Globus pallidus (tissue), 1 donor: ENCODE measurements at places on chromosomes 16 and 17.
A peak's percentile ranks its signal among the peaks of the same experiment; 100 is the strongest.

DNA sequence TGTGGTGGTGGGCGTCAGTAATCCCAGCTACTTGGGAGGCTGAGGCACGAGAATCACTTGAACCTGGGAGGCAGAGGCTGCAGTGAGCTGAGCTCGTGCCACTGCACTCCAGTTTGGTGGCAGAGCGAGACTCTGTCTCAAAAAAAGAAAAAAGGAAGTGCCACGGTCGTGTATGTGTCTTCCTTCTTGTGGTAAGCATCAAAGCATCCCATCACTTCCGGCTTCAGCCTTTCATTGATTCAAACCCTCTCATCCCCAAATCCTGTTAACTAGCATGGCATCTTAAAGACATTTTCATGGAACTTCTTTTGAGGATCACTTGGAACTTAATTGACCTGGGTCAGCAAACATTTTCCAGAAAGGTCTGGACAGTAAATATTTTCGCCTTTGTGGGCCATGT is 126.2 kb downstream of the CPPED1 start:
- DNase-seq, result no peak

- no peak for DNase-seq
Observed at GRCh38 chr17:81870981-81871386, at the start of gene ARHGDIA. TSS of gene ARHGDIA (minus strand) at chr17:81871337. CDS start at chr17:81869930, 1,407 bp downstream.

- no peak for DNase-seq
Observed at GRCh38 chr16:77273815-77274214, 74.6 kb downstream of the SYCE1L start.

- no peak for DNase-seq
Observed at GRCh38 chr16:48546774-48547173, 63.2 kb downstream of the N4BP1 start.

DNA sequence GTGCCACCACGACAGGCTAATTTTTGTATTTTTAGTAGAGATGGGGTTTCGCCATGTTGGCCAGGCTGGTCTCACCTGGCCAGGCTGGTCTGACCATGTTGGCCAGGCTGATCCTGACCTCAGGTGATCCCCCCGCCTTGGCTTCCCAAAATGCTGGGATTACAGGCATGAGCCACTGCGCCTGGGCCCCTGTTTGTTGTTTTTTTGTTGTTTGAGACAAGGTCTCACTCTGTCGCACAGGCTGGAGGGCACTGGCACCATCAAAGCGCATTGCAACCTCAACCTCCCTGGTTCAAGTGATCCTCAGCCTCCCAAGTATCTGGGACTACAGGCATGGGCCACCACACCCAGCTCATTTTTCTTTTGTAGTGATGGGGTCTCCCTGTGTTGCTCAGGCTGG is 43.7 kb upstream of the TAOK1 start:
- DNase-seq, result no peak

DNA sequence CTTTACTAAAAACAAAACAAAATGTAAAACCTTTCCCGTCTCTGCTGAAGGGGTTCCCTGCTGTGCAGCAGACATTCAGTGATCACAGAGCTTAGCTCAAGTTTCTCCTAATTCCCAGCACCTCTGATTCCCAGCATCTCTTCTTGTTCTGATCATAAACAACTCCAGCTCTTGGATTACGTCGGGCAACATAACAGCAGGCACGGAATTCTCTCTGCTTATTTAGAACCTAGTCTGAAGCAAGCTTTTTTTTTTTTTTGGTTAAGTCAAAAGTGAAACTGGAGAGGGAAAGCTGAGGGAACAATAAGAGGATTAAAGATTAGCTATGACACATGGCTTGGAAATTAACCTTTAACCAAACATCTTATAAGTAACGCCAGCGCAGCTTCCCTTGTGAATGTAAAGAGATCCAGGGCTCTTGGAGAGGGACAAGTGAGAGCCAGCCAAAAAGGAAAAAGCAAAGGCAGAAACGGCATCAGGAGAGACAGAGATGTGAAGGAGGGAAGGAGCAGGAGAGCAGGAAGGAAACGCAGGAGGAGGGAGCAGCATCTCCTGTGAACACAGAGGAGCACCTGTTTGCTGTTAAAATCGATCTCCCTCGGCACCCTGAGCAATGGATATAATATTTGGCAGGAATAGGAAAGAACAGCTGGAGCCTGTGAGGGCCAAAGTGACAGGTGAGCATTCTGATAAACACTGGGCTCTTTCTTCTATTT is at the start of gene BCO1:
Gene BCO1, plus strand, starts transcription at position 394 of the 716 bp plus-strand sequence. Its CDS starts 220 bp downstream, at position 614.
- peak; percentile 5 for DNase-seq

- no peak for DNase-seq
Observed at GRCh38 chr16:52372313-52372712, 174.6 kb downstream of the TOX3 start.

- DNase-seq, result no peak
Observed at GRCh38 chr16:14015033-14015432, 56.1 kb upstream of the MRTFB start.
